GF-D8 (cell line): ENCODE measurements at places on chromosomes 11 and 22.

- no peak for DNase-seq
These were observed 79.8 kb downstream of the CLPB start for GRCh38 chr11:72354356-72355115.

GRCh38 chr11:40204228-40204627 lies 1255.2 kb downstream of the LRRC4C start:
- no peak for DNase-seq

- no peak for DNase-seq
These were observed 102.3 kb upstream of the SYT13 start for GRCh38 chr11:45388472-45388871.

DNA sequence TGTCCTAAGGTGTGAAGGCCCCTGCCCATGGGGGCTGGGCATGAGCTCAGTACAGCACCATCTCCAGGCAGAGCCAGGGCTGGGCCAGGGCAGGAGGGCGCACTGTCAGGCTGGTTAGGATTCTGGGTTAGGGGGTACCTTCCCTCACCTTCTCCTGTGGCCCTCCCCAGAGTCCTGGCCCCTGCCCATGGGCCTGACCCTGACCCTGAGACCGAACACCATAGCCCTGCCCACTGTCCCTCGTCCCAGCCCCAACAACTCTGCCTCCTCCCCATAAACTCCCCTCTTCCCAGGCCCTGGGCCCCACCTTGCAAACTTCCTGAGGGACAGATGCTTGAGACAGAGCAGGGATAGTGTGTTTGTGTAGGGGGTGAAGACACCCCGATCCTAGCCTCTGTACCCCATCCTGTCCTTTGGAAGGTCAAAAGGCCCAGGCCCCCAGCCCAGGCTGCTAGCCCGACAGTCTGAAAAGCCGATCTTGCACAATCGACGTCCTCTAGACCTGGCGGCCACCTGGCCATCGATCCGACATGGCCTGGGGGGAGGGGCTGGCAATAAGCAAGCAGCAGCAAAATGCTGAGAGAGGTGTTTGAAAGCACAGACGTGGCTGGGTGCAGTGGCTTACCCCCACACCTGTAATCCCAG lies 2.7 kb upstream of the TMPRSS6 start:
- no peak for DNase-seq

DNA sequence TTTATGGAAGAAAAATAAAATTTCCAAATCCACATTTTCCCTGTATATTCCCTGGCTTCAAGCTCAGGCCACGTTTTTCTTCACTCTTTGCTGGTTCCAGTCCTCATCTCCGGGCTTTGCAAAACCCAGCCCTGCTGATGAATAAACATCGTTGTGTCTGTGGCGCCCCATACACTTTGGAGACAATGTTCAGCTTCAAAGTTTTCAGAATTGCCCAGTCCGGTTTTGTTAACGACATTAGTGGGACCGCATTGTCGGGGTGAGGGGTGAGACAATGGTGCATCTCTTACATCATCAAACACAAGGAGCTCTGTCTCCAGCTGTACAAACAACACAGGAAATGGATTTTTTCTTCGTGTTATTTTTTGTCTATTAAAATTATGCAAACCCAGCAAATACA lies 53.4 kb upstream of the HTATIP2 start:
- DNase-seq, result no peak

GRCh38 chr11:3087821-3088800 lies 30.9 kb upstream of the CARS1 start:
- no peak for DNase-seq

- DNase-seq, result no peak
These were observed 15.0 kb upstream of the MN1 start for GRCh38 chr22:27816552-27816951.

DNA sequence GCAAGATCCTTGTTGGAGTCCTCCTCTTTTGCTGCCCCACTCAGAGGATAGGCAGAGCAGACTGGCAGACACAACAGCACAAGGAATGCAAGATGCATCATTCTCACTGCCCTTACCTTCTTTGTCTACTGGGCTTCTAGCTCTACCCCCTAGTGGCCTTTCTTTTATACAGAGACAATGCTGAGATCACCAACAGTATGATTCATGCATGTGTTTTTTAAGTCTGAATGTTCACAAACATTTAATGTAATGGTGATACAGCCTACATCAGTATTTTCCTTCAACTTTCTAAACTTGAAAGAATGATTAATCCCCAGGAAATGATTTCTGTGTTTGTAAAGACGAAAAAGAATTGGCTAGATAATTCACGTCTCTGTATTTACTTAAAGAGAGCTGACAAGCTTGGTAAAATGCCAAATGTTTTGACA lies at the start of gene MMP10:
Gene MMP10 (minus strand): TSS at position 138 of the 428 bp plus-strand sequence. CDS start 37 bp downstream, at position 101.
- DNase-seq, result no peak

DNA sequence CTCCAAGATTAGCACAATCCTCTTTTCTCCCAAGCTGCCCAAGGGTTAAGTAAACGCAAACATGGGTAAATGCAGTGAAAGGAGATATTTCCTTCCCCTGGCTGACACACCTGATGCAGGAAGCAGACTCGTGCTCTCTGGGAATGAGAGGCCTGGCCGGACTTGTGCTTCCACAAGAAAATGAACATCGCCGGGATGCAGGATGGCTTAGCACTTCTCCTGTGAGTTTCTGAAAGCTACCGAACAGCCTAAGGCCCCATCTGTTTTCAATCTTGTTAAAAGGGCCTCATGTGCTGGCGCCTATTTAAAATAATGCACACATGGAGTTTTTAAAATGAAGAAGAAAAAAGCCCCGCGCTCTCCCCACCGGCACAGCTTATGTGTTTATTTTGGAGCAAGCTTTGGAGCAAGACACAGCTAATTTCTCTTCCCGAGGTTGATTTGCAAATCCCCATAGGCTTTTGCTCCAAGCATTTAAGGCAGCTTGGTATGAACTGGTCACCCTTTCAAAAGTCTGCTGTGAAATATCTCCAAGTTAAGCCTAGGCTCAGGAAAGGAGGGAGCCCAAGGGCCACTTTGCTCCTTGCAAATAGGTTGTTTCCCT lies 100.9 kb downstream of the SYN3 start:
- DNase-seq, result no peak

DNA sequence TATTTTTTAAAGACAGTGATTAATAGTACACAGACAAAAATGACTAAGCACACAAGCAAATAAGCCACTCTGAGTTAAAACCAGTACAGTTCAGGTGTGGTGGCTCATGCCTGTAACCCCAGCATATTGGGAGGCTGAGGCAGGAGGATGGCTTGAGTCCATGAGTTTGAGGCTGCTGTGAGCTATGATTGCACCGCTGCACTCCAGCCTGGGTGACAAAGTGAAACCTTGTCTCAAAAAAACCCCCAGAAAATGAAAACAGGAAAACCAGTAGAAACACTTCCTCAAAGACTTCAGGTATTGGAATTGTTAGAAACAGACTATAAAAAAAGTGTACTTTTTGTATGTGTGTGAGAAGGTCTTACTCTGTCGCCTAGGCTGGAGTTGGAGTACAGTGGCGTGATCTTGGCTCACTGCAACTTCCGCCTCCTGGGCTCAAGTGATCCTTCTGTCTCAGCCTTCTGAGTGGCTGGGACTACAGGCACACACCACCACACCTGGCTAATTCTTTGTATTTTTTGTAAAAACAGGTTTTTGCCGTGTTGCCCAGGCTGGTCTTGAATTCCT lies 33.0 kb downstream of the PPP6R2 start:
- DNase-seq, result no peak

DNA sequence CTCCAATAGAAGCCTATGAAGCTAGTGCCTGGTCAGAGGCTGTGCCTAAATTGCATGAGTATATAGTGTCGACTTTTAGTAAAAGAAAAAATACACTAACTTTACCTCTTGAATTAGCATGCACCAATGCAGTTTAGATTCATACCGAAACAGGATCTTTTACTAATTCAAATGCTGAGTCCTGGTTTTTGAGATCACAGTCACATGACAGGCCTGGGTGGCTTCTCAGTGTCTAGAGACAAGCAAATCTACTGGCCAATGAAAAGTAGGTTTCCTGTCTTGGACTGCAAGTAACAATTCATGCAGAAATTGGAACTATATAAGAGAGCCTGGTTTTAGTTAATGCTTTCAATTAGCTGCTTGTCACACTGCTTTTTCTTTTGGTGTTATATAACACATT lies 7.2 kb downstream of the ARHGEF12 start:
- no peak for DNase-seq

GRCh38 chr22:44309647-44310046 lies 3.1 kb downstream of the SHISAL1 start:
- DNase-seq, result no peak

GRCh38 chr11:131240421-131240820 lies 130.0 kb upstream of the NTM start:
- DNase-seq, result no peak

DNA sequence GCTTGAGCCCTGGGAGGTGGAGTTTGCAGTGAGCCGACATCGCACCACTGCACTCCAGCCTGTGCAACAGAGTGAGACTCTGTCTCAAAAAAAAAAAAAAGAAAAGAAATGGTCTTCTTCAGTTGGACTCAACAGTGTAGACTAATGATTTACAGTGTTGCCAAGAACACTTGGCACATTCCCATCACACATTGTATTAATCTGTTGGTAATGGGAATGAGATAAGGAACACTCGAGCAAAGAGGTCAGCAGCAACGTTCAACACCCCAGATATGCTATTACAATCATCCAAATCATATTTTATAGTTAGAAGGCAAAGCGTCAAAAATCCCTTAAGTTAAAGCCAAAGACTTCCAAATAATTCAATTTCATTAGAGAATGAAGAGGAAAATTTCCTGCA lies 14.5 kb downstream of the CDON start:
- DNase-seq, result no peak
